ENCODE measurements at places on chromosomes 3 and 15.

DNA sequence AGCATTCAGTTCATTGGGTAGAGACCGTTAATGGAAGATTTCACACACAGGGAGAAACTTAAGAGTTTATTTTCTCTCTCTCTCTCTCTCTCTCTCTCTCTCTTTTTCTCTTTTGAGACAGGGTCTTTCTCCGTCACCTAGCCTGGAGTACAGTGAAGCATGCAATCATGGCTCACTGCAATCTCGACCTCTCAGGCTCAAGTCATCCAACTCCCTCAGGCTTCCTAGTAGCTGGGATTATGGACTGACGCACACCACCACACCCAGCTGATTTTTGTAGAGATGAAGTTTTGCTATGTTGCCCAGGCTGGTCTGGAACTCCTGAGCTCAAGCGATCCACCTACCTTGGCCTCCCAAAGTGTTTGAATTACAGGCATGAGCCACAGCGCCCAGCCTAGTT lies 1.6 kb downstream of the WDR72 start:
- no peak for DNase-seq

DNA sequence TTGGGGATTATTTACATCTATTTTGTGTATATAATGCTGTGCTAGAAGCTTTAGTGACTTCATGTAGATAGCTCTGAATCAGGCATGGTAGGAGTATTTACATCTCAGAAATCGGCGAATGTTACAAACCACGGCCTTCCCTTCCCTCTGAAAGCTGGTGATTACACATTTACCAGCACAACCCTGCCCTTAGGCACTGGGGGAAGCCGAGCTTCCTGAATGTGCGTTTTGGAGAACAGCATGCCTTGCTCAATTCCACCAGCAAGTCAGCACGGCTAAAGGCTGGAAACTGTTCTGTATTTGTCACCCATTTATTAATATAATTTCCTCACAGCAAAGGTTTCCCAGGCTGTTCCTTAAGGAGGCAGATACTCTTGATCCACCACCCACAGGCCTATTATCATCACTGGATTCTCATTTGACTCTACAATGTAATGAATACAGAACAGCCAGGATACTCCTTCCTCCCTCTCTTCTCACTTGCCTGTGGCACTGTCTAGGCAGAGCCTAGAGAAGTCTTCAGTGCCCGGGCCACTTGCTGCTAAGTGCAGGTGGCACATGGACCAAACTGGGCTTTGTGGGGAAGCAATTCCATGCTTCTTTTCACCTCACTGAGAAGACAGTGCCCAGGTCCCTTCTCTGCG lies 55.2 kb upstream of the CACNA2D3 start:
- no peak for DNase-seq

DNA sequence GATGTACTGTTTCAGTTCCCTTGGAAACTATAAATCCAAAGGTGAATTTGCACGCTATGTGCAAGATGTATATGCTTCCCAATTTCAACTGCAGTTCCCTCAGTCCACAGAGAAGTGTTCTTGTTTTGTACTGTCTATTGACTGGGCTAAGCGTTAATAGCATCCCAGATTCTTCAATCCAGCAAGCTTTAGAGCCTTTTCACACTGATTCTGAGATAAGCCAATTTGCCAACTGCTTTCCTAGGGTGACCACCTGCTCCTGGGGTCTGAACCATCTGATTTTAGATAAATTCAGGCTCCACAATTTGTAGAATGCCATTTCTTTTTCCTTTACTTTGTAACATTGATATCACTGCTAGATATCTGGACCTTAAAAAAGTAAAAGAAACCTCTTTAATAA lies 340.1 kb downstream of the PTPRG start:
- DNase-seq: no peak

DNA sequence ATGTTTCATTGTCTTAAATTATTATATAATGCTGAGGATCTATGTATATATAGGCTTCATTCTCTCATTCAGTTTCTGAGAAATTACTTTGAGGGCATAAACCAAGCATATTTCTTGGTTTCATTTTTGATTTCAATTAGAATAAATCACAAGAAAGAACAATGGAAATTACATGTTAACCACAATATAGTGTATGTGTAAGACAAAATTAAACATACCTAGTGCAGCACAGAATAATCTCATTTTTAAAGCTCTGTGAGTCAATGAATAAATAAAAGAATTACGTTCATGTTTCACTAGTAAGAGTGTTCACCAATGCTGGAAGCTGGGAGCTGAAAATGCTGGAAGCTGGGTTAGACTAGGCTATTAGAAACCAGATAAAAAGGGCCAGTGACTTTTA lies 72.8 kb downstream of the UBE3A start:
- DNase-seq: no peak

DNA sequence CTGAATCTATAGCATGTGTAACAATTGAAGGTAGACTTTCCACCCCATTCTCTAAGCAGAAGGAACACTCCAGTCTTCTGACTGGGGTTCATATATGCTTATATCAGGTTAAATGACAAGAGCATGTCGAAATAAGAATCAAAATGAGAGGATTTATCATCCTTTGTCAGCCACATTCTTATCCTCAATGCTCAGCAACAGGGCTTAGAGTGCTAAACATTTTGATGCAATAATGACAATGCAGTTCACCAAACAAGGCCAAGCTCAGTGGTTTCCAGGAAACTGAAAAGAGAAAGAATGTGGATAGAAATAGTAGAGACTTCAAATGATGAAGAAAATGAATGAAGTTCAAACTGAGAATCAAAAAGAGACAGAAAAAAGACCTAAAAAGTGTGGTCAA lies 78.0 kb downstream of the FSIP1 start:
- DNase-seq: no peak

- DNase-seq: no peak
Measured at GRCh38 chr15:64285871-64286270, 70.1 kb downstream of the CSNK1G1 start.

DNA sequence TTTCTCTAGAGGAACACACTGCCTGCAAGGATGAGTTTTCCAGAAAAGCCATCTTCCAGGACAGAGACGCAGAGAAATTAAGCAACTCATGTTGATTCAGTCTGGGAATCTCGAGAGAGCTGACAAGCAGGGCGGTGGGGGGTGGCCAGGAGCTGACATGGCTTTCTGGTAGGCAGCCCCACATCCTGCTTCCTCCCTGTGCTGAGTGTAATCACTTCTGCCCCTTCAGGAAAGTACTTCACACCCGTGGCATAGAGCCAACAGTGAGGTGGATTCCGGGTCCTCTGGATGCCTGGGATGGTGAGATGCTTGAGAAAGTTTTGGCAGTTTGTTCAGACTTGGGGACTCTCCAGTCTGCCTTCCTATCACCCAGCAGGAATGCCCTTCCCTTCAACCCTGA lies 221.1 kb downstream of the SLCO3A1 start:
- DNase-seq: no peak

- DNase-seq: no peak
Measured at GRCh38 chr15:77800305-77800704, 167.6 kb upstream of the LINGO1 start.

DNA sequence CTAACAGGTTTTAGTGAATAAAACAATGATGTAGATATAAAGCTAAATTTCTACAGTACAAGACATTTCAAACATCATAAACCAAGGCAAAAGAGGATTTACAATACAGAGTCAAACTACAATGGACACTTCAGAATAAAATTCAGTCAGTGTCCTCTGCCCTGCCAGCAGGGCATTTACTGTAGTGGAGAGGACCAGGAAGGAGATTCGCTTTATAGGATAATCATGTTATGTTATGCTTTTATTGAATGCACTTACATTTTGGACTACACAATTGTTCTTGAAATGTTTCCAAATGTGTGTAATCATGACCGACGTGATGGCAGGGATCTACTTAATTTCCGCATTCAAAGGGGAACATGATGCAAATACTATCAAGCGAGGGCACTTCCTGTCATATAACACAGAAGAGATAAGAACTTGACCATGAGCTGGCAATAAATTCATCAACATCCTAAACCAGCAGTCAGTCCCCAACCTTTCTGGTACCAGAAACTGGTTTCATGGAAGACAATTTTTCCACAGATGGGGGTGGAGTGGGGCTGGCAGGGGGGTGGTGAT lies 925.6 kb downstream of the FHIT start:
- no peak for DNase-seq

- DNase-seq: no peak
Measured at GRCh38 chr15:51579012-51579411, 43.6 kb downstream of the DMXL2 start.

DNA sequence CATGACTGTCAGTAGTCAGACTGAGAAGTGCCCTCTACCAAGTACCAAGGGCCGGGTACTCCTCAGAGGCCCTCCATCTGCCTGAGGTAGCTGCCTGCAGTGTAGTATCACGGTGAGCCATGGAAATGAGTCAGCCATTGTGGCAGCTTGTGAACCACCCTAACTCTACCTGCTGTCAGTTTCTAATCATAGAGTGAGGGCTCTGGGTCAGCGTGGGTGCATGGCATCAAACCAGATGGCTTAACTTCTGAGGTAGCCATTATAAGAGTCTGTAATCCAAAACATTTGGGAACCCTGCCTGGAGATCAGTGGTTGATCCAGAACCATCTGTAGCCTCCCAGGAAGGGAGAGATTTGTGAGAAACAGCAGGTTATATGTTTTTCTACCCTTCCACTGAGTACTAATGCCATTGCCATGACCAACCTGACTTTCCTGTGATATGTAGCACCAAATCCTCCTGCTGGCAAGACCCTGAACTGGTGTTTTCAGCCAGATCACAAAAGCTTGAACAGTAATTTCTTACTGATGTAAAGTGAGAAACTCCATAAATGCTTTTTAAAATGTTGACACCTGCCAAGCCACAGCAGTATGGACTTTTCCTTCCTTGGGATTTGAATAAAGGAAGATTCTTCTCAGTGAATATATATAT lies 38.9 kb downstream of the ABHD2 start:
- no peak for DNase-seq

DNA sequence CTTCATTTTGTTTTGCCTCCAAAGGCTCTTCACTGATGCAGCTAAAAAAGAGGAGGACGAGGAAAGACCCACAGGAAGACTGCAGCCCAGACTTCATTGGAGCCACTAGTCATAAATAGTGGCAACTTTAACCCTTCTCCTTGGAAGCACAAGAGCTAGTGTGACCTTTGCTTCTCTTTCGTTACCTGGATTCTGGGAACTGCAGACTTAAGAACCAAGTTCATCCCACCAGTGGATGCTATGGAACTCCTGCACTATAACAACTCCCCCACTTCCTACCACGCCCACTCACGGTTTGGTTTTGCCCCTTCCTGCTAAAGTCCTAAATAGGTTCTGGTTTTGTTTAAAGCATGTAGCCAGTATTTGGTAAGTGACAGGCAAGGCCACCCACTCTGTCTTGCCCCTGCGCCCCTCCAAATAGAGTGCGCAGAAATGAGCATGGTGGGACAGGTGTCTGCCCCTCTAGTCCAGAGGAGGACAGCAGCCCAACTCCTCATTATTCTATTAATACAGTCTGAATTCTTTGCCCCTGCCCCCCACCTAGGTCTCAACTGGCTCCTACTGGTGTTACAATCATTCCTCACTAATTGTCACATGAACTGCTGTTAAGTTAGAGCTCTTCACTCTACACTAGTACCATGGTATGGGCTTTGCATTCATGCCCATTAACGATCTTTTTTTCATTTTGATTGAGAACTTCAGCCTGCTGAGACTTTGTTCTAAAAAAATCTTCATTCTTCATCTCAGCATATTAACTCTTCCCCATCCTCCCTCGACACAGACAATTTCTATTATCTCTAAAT lies 504.6 kb downstream of the FOXP1 start:
- no peak for DNase-seq

DNA sequence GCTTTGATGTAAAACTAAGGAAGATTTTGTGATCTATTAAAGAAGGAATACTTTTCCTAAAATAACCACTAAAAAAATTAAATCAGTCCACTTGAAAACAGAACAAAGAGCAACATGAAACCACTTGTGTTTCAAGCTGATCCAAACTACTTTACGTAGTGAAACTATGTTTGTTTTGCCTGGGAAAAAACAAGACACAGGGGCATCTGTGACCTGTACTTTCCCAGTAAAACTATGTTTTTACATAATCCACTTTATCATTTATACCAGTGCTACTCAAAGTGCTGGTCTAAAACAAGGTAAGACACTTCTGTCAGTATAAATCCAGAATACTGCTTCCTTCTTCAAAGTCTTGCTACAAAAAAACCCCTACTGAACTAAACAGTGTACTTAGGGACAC lies 56.7 kb downstream of the SPG11 start:
- DNase-seq: no peak

DNA sequence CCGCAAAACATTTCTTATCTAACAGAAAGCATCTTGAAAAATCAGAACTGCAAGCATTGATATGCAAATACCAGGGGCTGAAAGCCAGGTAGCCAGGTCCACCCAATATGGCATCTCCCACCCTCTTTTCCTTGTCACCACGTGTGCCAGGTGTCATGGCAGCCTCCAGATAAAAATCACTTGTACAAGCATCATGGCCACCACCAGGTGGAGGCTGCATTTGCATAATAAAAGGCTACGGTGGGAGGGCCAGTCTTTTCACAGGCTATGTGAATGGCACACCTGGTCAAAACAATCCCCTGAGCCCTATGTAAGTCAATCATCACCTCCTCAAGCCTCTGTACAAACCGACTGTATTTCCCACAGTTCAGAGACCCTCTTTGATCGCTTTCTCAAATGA lies 1233.1 kb upstream of the ALCAM start:
- no peak for DNase-seq

DNA sequence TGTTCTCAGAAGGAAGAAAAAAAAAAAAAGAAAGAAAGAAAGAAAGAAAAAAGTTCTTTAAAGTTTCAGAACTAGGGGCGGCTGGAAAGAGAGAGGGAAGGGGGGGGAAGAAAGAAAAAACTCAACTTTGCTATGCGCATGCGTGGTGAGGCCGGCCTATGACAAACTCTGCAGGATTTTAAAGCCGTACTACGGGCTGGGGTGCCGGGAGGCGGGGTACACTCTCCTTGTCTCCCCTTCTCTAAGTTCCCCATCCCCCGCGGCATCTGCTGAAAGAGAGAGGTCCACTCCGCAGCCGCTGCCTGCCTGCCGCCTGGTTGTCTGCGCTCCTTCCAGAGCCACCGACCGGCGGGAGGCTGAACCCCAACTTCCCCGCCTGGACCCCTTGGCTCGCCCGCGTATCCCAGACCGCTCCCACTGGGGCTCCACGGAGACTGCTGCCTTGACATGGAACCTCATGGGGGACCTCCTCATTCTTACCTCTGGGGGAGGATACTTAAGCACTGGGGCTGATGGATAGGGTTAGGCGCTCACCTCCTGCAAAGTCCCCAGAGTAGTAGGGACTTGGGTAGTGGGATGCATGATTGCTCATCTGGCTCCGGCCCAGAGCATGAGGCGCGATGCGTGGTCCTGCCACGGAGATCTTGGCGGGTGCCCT lies 1.4 kb upstream of the WNT5A start:
- DNase-seq: no peak

GRCh38 chr3:82416349-82416748 lies 654.9 kb upstream of the GBE1 start:
- DNase-seq: no peak

DNA sequence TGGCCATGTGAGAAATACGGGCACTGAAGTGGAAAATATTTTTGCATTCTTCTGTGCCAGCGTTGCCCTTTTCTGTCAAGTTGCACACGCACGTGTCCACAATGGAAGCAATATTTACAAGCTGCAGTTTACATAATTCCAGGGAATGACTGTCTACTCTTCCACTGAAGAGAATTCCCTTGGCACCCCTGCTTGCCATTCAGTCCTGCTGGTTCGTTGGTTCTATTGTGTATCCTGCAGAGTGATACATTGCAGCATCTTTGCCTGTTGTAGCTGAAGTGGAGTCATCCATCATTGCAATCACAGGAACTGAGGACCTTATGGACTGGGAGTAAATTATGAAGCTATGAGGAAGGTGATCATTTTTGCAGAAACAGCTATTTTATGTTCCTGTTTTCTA lies 759.4 kb downstream of the ROBO2 start:
- DNase-seq: no peak

Measured in stimulated activated CD4-positive, alpha-beta T cell treated with anti-CD3 and anti-CD28 coated beads, Interleukin-2, amount 100 ng/mL, for 48 hours (primary cell).